Mesendoderm (in vitro differentiated cells): ENCODE measurements at places on chromosomes 13 and 19.

DNA sequence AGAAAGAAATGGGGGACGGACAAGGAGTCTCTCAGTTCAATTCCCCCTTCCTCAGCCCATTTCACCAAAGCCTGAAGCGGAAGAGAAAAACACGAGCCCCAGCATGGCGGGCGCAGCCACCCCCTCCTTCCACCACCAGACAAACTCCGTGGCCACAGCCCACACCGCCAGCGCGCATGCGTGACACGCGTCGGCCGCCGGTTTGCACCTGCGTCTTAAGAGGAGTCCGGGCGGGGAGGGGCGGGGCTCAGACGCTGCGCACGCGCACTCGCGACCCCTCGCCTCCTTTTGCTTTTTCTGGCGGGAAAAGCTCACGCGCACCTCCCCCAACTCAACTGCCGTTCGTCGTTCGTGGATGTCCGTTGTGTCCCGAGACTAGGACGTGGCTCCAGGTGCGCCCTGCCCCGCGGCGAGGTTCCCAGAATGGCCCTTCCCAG is at the start of gene KASH5:
KASH5 (plus strand) TSS at position 314 of the 437 bp plus-strand sequence. CDS start 2,635 bp downstream, outside the sequence.
- DNase-seq = no peak

GRCh38 chr19:1304197-1304924 is 18.7 kb downstream of the EFNA2 start:
- DNase-seq = no peak

- peak; percentile 18 for DNase-seq
Observed at GRCh38 chr13:70842062-70842644, 733.9 kb upstream of the KLHL1 start.

GRCh38 chr13:93001866-93002461 is 224.6 kb upstream of the GPC6 start:
- DNase-seq = no peak

GRCh38 chr19:51457351-51458013 is 772 bp downstream of the SIGLEC8 start:
- DNase-seq = no peak

DNA sequence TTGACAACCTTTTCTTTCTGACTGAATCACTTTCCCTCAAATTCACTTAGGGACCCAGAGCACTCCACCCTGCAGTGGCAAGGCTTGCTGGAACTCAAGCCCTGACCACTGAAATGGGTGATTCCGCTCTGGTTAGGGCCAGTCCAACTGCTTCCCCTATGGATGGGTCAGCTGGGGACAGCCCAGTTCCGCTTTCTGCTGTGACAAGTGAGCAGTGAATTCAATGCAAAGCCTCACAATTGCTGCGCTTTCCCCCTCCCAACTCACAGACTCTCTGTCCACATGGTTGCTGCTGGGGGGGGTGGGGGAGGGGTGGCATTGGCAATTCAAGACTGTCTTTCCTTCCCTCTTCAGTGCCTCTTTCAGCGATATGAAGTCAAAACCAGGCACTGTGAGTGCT is 18.7 kb downstream of the CD70 start:
- peak; percentile 44 for DNase-seq

GRCh38 chr19:32613008-32613407 is 32.0 kb downstream of the PDCD5 start:
- DNase-seq = no peak

DNA sequence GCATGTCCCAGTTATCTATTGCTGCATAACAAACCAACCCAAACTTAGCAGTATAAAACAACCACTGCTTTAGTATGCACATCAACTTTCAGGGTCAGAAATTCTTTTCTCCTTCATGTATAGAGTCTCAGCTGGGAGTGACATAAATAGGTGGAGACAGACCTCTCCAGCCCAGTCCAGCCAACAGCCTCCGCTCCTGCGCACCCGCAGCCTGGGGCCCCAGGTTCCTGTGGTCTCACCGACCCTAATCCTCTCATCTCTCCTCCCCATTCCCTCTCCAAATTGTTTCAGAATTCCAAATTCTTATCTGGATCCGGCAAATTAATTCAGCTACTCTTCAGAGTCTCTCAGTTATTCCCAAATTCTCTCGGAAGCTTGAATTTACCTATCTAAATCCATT is 522 bp upstream of the ATP12A start:
- DNase-seq = peak; percentile 13

DNA sequence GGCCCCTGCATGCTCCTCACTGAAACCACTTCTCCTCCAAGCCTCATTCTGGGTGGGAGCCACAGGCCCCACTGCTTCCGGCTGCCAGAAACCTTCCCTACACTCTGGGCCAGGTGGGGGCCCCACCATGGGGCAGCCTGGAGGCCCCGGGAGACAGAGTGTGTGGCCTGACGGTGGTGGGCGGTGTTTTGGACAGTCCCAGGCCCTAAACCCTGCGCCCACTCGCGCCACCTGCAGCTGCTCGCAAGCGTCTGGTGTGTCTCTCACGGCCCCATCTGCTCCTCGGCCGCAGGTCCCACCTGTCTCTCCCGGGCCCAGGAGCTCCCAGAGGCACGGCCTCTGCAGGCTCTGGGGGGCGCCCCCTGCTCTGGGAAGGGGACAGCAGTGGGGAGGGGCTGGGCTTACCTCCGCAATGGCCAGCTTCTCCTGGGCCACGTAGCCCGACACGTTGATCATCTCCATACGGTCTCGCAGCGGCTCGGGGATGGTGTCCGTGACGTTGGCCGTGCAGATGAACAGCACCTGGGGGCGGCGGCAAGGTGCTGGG is 5.6 kb downstream of the RPL36 start:
- no peak for DNase-seq

- DNase-seq = peak; percentile 96
Observed at GRCh38 chr13:109712124-109712722, 74.2 kb downstream of the IRS2 start.

- DNase-seq = peak; percentile 20
Observed at GRCh38 chr13:48234566-48235340, 1.7 kb downstream of the ITM2B start.

DNA sequence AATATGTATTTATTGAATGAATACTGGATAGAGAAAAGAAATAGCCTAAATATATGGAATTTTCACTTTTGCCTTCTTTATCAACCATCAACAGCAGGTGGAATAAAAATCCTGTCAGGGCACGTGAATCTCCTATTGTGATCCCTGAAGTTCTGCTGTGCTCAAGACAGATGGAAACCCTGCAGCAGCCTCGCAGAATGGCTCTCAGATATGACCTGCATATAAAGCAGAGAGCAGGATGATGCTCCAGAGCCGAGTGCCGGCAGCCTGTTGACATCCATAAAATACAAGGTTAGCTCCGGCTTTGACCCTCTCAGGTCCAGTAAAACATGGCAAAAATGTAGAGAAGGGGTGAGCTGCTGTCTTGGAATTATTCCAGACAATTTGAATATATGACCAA is 659.3 kb downstream of the DIAPH3 start:
- no peak for DNase-seq

DNA sequence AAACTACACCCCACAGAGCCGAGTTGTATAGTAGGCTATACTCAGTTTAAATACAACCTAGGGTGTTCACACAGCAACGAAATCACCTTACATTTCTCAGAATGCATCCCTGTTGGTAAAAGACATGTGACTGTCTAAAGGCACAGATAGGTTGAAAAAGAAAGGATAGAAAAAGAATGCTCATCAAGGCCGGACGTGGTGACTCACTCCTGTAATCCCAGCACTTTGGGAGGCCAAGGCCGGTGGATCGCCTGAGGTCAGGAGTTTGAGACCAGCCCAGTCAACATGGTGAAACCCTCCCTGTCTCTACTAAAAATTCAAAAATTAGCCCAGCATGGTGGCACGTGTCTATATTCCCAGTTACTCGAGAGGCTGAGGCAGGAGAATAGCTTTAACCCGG is 3.8 kb upstream of the IL17D start:
- no peak for DNase-seq

GRCh38 chr19:6220385-6221191 is 59.2 kb downstream of the MLLT1 start:
- DNase-seq = no peak

DNA sequence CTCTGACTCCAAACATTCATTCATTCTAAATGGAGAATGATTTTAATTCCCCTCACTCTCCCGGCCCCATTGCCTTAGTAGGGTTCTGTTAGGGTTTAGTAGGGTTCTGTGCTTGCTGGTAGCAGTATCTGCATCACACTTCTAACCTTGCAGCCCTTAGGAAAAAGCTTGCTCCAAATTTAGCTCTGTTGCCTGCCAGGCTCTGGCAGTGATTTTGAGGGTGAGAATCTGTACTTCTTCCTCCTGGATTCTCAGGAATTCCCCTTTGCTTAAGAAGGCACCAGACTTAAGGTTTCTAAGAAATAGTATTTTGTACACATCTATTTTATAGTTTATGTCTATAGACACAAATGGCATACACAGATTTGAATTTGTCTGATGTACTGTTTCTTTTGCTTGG is 14.7 kb downstream of the B3GLCT start:
- DNase-seq = peak; percentile 22

GRCh38 chr13:109427148-109427547 is 359.2 kb downstream of the IRS2 start:
- DNase-seq = no peak

DNA sequence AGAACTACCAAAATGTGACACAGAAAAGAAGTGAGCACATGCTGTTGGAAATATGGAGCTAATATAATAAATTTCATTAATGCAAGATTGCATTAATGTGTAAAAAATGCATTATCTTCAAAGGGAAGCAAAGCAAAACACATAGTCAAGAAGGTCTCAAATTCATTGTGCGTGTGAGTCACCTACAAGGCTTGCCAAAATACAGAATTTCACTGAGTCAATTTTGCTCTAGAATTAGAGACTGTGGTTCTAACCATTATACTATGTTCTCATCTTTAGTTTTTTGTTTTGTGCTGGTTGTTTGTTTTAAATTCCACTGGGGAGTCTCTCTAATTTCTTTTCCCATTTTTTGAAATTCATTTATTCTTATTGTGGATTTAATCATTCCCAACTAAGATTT is 149.8 kb upstream of the SLITRK1 start:
- DNase-seq = no peak

GRCh38 chr13:71546881-71547280 is 320.1 kb downstream of the DACH1 start:
- DNase-seq = no peak

DNA sequence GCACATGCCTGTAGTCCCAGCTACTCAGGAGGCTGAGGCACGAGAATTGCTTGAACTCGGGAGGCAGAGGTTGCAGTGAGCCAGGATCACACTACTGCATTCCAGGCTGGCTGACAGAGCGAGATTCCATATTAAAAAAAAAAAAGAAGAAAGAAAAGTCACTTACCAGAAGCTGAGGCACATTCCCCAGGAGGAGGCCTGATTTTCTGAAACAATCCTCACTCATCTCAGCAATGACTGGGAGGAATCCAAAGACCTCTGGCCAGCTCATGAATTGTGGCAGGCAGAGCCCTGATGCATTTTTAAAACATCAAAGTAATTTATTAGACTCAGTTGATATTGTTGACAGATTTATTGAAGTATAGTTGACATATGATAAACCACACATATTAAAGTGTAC is 206.3 kb downstream of the FOXO1 start:
- no peak for DNase-seq

GRCh38 chr13:108919036-108919907 is 289.9 kb downstream of the MYO16 start:
- DNase-seq = no peak

DNA sequence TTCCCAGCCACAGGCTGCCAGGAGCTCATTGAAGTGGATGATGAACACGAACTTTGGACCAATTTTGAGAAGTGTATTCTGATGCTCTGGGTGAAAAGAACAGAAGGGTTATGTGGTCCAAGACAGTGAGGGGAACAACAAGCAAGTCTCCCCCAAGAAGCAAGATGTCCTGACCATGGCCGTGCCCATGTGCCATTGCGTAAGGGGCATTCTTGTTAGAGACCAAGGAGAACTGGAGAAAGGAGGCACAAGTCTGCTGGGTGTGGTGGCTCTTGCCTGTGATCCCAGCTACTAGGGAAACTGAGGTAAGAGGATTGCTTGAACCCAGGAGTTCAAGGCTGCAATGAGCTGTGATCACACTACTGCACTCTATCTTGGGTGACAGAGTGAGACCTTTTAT is 27.0 kb upstream of the UBAC2 start:
- DNase-seq = no peak

DNA sequence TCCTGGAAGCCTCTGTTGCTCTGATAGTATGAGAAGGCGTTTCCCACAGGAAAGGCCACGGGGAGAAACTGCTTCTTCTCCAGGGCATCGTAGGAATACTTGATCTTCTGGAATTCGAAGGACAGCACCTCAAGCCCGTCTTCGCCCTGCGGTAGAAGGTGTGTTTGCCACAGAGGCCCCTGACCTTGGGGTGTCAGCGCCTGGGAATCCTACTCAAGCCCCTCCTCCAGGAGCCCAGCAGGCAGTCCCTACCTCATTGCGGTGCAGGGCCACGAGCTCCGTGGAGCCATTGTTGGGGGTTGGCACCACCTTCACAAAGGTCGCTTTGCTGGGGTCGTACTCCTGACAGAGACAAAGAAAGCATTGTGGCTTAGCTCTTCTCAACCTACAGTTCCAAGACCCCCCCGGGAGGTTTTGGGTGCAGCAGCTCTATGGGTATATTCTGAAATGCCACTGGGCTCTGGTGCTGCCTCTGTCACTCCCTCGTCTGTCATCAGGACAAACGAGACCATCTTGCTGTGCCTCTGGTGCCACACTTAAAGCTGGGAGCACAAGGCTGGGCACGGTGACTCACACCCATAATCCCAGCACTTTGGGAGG is 3.7 kb downstream of the ATP13A1 start:
- no peak for DNase-seq

DNA sequence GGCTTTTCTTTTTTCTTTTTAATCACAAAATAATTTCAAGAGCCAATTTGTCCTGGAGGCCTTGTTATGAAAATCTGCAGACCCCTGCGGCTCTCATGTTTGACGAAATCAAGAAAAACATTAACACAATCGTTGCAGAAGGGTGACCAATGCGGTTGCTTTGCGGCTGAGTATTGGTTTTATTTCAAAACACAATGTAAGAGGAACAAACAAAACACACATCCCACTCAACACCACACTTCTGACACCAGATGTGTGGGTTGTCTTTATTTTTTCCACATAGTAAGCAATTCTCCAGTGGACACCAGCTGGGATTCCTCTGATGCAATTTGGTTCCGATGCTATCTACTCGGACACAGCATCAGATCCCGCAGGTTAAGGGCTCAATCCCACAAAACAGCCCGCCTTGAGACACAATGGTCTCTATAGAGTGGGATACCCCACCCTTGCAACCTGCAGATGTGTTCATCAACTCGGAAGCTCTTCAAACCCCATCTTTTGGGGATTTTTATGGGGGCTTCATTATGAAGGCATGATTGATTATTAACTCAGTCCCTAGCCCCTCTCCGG is 21.9 kb upstream of the CCDC124 start:
- DNase-seq = no peak

GRCh38 chr19:48928164-48929025 is 5.1 kb upstream of the DHDH start:
- DNase-seq = no peak

DNA sequence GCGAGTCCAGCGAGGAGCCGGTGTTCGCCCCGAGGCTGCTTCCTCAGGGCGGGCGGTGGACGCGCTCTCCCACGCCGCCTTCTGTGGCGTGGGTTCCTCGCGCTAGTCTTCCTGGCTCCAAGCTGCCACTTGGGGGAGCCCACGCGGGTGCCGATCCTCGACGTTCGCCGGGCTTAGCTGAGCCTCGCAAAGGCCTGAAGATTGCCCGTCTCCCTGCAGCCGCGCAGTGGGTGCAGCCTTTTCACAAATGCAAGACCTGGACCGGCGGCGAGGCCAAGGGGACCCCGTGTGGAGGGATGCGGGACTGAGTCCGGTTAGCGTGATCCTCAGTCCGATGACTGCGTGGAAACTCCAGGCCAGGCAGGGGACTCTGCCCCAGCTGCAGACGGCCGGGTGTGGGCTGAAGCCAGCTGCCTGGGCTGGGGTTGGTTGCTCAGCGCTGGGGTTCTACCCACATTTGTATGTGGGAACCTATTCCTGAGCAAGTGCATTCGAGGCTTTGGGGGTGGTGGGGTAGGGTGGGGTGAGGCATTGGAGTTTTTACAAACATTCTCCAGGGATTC is 16.6 kb upstream of the LRP3 start:
- DNase-seq = peak; percentile 63
